ENCODE measurements at places on chromosomes 2 and 18.

GRCh38 chr2:39265315-39265714 is 21.5 kb upstream of the CDKL4 start:
- no peak for DNase-seq

DNA sequence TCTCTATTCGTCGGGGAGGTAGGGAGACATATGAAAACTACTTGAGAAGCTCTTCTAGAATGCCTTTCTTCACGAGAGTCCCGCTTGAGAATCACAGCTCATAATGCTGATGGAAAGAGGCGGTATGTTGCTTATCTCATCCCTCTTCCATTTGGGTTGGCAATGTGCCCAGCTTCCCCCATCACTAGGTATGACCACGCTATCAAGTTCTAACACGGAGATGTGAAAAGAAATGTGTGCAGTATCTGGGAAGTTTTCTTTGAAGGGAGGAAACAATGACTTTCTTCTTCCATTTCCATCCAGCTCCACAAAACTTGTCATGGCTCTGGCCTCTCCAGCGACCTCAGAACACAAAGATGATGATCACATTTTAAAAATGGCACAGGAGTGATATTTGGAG is 742.4 kb downstream of the DCDC2C start:
- DNase-seq: no peak

DNA sequence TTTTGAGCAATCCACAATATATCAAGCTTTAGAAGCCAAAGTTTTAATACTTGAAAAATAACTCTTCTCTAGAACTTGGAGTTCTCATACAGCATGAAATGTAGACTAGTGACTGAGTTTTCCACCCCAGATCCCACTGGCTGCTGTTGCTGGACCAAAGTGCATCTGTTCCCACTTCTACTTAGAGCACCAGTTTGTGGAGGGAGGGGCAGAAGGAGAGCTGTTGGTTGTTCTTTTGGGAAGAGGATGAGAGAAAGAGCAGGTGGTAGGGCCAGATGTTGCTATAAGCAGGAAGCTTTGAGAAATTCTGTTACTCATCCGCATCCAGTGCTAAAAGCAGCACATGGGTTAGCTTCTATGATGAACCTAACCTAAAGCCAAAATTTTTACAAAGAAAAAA is 59.0 kb downstream of the MBD2 start:
- no peak for DNase-seq

DNA sequence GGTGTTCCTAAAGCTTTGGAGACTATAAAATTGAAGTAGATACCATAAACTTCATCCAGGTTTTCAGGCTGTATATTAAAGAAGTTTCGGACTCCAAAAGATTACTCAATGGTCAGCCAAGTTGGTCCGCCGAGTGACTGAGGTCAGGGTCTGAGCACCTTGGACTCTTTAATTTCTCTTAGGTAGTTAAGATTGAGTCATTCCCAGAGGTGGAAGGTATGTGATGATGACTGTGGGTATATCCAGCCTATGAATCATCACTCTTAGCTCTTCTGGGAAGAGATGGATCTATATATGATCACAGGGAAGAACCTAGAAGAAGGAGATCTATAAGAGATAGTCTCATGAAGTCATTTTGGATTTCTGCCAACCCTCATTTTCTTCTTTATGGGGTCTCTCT is 3.3 kb downstream of the ITGA6 start:
- DNase-seq: no peak

- DNase-seq: no peak
These were observed 159.2 kb downstream of the GALNT3 start for GRCh38 chr2:165634855-165635254.

- DNase-seq: no peak
These were observed 41.1 kb downstream of the NHEJ1 start for GRCh38 chr2:219119422-219120043.

DNA sequence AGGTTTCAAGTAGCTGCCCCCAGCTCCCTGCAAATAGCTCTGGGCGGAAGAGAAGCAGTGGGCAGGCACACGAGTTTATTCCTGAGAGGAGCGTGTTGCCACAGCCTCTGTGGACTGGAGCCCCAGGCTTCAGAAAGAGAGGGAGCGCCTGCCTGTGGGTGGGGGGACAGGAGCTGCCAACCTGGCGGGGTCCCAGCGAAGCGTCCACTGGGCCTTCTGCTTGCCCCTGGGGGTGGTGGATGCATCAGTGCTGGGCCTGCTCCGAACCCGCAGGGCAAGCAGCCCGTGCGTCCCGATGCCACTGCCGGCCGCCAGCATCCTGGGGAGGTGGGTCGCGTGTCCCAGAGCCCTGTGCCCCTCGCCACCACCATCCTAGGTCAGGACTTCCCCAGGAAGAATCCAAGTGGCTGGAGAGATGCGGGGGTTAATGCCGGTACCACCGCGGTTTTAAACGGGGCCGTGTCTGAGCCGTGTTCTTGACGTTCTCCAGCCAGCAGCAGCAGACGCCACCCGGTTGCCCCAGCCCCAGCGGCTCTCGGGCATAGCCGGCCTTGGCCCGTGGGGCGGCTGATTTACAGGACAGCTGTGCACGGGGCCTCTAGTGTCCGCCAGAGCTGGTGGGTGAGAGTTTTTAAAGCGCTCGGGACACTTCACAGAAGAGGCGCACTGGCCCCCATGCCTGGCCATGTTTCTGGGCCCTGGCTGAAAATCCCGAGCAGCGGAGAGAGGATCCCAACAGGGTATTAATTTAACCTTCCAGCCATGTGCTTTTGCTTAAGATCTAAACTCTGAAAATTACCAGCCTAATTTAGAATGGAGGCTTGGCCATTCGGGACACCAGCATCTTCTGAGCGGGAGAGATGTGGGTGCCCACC is 84.7 kb downstream of the NFATC1 start:
- DNase-seq: no peak

DNA sequence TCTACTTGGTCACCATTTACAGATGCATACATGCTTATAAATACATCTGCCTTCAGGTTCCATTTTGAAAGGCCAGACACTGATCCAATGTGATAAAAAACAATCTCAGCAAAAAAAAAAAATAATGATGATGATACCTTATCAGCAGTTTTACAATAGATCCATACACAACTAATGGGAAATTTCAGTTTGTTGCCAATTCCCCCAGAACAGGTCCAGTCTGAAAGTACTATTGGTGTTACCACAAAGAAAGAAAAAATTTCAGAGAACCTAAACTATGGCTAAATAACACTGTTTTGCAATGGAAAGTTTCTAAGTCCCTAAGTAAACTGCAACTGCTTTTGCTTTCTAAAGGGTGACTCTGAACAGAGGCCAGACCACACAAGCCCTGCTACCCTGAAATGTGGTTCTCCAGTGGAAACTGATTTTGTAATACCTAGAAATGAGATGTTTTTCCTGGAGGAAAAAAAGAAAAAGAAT is 54.1 kb downstream of the LPIN2 start:
- DNase-seq: no peak
